Frontal cortex (tissue), 4 donors: ENCODE measurements at places on chromosomes 16 and 17. TPM values are rescaled to one million over a fixed set of nuclear protein-coding genes. Genes with fewer than 3 reads are reported as not detected.

GRCh38 chr17:27547301-27547683, 83.7 kb upstream of the LGALS9 start:
- no peak for DNase-seq

GRCh38 chr16:23160574-23160973, 11.3 kb upstream of the USP31 start:
- no peak for DNase-seq

GRCh38 chr17:74917430-74917829, 5.6 kb downstream of the USH1G start:
- no peak for DNase-seq

Gene ZNF689
- total RNA-seq = 9.0 TPM
